ENCODE measurements at places on chromosomes 13 and 19. TPM values are rescaled to one million over a fixed set of nuclear protein-coding genes. Genes with fewer than 3 reads are reported as not detected.

GRCh38 chr13:87536499-87536898, 134.7 kb upstream of the SLITRK5 start:
- DNase-seq: no peak

DNA sequence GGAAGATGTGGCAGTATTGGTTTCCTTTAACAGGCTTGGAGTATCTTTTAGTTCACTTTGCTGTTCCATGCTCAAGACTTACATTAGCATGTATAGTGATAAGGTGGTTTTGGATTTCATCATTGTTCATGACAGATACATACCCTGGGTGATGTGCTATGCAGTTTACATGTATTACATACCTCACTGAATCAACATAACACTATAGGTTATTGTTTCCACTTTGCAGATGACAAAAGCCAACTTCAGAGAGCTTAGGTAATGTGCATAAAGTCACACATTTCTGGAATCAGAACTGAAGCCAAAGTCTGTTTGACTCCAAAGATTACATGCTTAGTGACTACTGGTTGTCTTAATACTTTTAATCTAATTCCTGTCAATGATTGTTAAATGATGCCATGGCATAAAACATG, 7.1 kb downstream of the COMMD6 start:
- no peak for DNase-seq

- DNase-seq: no peak
These were observed 133.5 kb upstream of the MIR17HG start for GRCh38 chr13:91214031-91214430.

DNA sequence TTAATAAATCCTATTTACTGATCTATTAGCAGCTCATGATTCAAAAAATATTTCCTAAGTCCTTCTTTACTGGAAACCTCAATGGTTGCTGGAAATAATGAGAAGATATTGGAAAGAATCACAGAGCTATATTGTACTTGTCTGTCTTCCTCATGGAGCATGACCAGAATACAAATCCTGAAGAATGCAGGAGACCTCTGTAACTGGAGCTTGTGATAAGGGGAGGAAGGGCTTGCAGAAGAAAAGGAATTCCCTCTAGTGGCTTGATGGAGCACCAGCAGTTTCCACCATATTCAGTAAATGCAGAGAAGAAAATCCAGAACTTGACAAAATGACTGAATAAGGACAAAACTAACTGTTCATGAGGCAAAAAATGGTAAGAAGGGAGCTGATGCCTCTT, 1333.1 kb downstream of the EFNB2 start:
- DNase-seq: no peak

Gene OLFM2
- total RNA-seq: 1.7 TPM
